ENCODE measurements at places on chromosomes 6 and 20.

GRCh38 chr6:79842376-79843040 lies 104.8 kb downstream of the ELOVL4 start:
- no peak for DNase-seq

- no peak for DNase-seq
Observed at GRCh38 chr6:147639279-147639678, 130.8 kb downstream of the SAMD5 start.

- DNase-seq: no peak
Observed at GRCh38 chr6:35311390-35312075, 13.9 kb downstream of the DEF6 start.

- DNase-seq: no peak
Observed at GRCh38 chr20:21308340-21308739, 5.2 kb downstream of the XRN2 start.

- no peak for DNase-seq
Observed at GRCh38 chr20:32321390-32321789, 36.7 kb upstream of the ASXL1 start.

DNA sequence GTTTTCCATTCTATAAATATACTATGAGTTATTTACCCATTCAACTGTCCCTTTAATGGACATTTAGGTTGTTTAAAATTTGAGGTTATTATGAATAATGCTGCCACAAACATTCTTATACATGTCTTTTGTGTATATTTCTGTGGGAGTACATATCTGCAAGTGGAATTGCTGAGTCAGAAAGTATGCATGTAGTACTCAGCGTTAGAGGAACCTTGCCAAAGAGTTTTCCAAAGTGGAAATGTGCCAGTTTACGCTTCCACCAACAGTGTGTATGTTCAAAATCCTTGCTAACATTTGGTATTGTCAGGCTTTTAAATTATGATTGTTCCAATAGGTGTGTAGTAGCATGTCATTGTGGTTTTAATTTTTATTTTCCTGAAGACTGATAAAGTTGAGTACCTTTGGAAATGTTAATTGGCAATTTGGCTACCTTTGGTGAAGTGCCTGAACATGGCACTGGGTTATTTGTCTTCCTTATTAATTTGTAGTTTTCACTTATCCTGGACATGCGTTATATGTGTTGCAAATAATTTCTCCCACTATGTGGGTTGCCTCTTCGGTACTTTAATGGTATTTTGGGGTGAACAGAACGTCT lies 341.2 kb downstream of the CD83 start:
- no peak for DNase-seq

DNA sequence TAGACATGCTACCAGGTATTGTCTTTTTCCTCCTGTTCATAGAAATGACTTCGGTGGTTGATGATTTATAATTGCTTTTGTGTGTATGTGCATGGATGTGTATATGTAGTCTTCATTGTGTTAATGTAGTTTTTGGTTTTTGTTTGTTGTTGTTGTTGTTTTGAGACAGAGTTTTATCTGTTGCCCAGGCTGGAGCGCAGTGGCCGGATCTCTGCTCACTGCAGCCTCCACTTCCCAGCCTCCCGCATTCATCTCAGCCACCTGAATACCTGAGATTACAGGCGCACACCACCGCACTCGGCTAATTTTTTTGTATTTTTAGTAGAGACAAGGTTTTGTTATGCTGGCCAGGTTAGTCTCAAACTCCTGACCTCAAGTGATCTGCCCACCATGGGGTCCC lies 75.2 kb downstream of the HFE start:
- DNase-seq: no peak

GRCh38 chr20:2386516-2387179 lies 5.9 kb downstream of the TGM6 start:
- no peak for DNase-seq

DNA sequence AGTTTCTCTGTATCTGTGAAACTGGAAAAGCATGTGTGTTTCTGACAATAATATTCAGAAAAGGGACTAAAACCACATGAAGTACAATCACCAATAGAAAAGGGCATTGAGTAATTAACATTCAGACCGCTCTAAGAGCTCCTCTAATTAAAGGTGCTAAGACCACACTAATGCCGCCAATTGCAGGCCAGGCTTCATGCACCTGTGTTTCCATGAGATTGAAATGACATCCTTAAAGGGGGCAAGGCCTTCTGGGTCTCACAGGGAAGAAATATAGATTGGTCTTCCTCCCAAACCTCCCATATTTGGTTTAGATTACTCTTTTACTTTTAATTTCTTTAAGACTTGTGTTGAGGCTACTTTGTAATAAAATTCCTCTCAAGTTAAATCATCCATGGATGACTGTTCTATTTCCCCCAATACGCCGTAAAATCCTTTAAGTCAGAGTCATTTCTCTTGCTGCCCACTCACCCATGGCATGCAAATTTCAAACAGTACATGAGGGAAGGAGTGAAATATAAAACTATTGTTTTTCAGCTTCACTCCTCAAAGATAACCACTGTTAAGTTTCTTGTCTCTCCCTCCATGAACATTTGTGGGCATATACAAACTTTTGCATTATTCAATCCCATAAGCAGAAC lies 110.6 kb downstream of the UBE3D start:
- no peak for DNase-seq

DNA sequence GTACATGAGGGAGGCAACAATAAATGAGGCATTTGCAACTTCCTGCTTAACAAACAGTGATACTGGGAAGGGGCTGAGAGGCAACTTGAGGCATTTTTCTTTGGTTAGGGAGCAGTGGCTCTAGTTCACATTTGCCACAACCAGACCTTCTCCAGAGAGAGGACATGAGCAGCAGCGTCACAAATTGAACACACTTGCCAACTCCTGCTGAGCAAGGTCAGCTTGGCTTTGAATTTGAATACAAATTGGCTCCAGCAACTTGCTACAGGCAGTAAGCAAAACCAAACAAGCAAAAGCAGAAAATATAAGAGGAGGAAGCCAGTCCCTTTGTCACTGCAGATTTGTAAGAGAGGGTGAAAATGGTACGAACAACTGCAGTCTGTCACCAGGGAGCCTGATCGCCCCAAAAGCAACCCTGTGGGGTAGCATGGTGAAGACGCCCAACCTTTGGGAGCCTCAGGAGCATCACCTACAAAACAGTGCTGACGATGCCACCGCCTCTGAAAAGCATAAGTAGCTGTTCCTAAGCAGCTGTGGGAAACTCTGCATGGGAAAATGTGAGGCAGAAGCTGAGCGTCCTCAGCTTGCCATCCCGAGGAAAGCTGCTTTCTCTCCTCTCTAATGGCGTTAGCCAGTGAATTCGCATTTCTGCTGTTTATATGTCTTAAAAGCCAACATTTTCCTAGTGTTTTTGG lies 378.7 kb downstream of the RNGTT start:
- no peak for DNase-seq

DNA sequence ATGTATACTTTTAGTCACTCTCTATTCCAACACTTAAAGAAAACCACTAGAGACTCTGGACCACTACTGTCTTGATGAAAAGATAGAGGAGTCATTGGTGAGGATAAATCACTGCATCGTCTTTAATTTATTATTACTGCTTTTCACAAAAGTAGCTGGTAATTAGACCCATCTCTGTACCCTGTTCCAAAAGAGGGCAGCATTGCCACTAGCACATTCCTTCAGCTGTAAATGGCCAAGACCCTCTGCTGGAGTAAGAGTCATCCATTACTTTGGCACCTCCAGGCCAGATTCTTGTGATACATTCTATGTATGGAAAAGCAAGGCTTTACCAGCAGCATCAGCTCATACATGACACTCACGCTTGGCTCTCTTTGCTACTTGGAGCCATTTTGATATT lies 49.5 kb upstream of the PREP start:
- DNase-seq: no peak

DNA sequence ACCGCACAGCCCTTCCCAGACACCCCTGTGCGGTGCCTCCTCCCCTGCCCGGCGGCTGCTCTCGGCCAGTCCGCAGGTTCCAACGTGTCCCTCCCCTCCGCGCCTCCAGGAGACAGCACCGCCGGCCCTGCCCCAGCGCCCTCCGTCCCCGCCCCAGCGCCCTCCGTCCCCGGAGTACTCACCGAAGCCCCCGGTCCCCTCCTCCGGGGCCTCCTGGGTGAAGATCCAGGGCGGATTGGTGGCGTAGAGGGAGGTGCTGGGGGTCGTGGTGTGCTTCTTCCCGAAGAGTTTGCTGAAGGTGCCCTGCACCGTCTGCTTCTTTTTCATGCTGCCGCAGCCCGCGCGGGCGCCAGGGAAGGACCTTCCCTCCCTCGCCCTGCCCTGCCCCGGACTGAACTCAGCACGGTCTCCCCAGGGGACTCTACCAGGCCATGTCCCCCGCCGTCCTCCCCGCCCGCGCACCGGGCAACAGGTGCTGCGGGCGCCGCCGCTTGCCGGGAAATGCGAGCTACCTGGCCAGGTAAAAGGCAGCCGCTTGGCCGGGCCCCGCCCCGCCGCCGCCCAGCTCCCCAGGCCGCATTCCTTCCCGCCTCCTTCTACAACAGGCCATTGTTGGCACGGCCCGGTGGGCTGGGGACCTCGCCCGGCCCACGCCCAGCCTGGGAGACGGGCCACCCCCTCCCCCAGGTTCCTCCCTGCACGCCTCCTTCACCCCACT lies at the start of gene C6orf132:
Gene C6orf132, minus strand, starts transcription at position 503 of the 718 bp plus-strand sequence. Its CDS starts 176 bp downstream, at position 327.
- no peak for DNase-seq

DNA sequence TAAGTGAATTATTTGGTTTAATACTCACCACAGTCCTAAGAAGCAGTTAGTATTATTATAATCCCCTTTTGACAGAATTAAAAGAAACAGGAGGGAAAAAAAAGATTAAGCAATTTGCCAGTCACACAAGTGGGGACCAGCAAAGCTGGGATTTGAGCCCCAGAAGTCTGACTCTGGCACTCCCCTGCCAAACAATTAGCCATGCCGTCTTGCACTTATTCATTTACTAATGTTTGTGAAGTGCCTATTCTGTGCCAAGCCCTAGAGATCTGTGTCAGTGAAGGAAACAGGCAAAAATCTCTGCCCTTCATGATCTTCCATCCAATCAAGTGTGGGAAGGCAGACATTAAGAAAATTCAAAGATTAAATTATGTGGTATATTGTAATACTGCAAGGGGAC lies 126.0 kb upstream of the TOP1 start:
- peak; percentile 9 for DNase-seq

DNA sequence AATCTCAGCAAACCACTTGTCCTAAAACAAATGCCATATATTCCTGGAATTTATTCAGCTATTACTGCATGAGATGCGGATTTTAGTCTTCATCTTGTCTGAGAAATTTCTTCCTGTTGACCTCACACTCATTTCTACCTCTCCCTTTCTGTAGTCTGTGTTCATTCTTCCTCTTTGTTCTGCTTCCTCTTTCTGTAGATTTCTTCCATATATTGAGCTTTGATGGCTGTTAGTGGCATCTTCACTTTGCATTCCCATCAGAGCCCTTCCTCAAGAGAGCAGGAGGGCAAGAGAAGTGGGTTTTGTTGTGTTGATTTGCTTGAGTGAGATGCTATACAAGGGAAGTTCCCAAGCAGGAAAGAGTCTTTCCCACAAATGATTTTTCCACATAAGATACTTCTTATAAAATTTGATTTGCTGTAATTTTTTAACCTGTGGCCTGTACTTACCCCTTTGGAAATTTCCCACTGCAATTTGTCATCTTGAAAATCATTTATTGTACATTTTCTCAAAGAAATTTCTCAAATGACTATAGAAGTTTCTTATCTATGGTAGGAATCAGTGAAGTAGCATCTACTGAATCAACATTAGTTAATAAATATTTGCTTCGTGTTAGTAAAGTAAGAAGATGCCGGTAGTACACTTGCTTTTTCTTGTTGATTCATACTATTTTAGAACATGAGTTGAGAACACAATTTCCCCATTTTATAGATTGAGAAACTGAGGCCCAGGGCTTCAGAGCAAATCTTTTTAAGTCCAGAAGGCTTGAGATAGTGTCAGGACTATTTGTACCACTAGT lies 43.8 kb downstream of the MAP3K4 start:
- no peak for DNase-seq

- peak; percentile 26 for DNase-seq
Observed at GRCh38 chr20:22339091-22339881, 245.1 kb downstream of the FOXA2 start.

GRCh38 chr6:5999688-6000608 lies 6.8 kb downstream of the NRN1 start:
- no peak for DNase-seq

DNA sequence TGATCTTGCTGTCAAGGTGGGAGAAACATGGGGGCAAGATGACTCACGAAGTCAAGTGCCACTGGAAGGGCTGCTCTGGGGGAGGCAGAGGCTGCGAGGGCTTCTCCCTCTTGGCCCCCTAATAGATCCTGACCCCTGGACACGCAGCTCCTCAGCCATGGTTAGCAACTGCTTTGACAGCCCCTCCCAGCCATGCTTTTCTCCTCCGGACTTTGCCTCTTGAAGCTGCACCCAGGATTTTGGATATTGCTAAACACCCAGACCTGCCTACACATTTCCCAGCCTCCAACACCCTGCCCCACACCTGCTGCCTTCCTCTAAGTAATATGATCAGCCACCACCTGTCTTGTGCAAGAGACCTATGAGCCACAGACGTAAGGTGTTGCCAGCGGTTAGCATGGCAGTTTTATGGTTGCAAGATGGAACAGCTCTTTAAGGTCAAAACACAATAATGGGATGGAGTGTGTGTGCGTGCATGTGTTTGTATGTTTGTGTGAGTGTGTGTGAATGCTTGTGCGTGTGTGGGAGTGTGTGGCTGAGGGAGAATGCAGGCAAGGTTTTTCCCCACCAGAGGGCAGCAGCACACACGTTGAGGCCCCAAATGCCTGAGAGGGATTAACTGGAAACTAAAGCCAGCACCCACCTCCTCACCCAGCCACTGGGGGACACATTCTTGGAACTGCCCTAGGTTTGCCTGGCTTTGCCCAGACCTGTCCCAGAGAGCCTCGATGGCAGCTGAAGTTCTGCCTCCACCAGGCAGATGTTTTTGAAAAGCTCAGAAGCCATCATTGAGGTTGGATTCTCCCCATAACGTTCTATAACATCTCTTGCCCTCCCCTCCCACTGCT lies 2.5 kb downstream of the IP6K3 start:
- peak; percentile 60 for DNase-seq

GRCh38 chr20:24993337-24994185 lies 1.0 kb upstream of the APMAP start:
- DNase-seq: peak; percentile 89

DNA sequence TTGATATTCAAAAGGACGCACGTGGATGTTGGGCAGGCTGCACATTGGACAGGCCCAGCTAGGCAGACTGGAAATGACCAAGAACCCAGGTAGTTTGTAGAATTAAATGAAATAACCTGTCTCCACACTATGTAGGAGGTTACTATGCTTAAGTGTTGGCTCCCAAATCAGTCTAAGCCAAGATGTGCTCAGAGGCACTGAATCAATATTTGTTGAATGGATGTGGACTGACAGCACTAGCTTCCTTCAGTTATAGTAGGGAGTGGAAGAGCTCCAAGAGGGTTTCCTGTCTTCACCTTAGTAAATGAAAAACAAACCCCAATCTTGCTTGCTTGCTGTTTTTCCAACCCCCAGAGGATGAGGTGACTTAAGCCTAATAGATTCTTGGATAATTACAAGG lies 180.5 kb downstream of the JARID2 start:
- DNase-seq: no peak

GRCh38 chr6:84871925-84872324 lies 107.5 kb upstream of the TBX18 start:
- no peak for DNase-seq
